ENCODE measurements at places on chromosomes 6 and 20. TPM values are rescaled to one million over a fixed set of nuclear protein-coding genes. Genes with fewer than 3 reads are reported as not detected.

Gene CST1
- total RNA-seq, result 1.2 TPM

- DNase-seq, result no peak
Observed at GRCh38 chr6:134015719-134016557, 36.5 kb downstream of the SLC2A12 start.

- no peak for DNase-seq
Observed at GRCh38 chr6:27812078-27812804, 100.0 kb downstream of the OR2B2 start.

- no peak for DNase-seq
Observed at GRCh38 chr6:155317186-155317585, 2.9 kb upstream of the TFB1M start.

DNA sequence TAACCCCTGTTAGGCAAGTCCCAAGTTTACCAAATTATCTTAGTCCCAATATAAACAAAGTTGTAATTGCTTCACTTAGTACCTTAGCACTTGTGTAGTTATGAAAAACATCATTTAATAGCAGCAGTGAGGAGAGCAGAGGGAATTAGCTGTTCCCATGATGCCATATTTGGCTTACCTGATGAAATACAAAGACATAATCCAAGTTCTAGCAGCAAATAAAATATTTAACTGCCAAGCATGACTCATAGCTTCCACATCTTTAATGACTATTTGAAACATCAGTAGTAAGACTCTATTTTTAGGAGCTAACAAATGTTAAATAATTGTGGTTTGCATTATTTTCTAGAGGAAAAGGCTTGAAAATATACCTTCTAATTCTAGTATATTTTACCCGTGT lies 94.0 kb upstream of the MCHR2 start:
- DNase-seq, result no peak
